ENCODE measurements at places on chromosomes 2 and 18. TPM values are rescaled to one million over a fixed set of nuclear protein-coding genes. Genes with fewer than 3 reads are reported as not detected.

The TLK1 gene
- polyA plus RNA-seq, result 9.1 TPM

GRCh38 chr2:199471443-199472057, 13.8 kb upstream of the SATB2 start:
- no peak overlapping the region for H3K27ac ChIP-seq
- H3K4me1 ChIP-seq, result peaks cover 2% of the 10 kb centered on the region
- H3K4me3 ChIP-seq, result no peak overlapping the region
- H3K36me3 ChIP-seq, result no peaks in the 10 kb centered on the region
- peaks cover 71% of the 10 kb centered on the region for H3K27me3 ChIP-seq

- H3K4me3 ChIP-seq, result no peak overlapping the region
- peaks cover 21% of the 10 kb centered on the region for H3K4me1 ChIP-seq
- H3K27ac ChIP-seq, result no peak overlapping the region
Observed at GRCh38 chr2:222751821-222752719, 80.6 kb downstream of the MOGAT1 start.

DNA sequence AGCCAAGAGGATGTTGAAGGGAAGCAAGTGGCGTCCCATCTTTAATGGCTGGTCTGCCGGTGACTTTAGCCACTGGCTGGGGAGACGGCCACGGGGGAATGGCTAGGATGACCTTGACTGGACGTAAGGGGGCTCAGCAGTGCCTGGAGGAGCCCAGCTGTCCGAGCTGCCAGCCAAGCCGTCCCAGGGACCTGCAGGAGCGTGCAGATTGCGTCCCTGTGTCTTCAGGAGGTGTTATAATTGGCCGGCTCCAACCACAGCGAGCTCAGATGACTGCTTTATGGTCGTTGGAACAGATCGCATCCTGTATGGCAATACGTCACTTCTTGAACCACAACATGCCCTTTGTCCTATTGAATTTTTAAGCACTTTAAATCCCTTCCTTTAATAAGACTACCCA, 204.6 kb downstream of the EIPR1 start:
- H3K36me3 ChIP-seq, result no peaks in the 10 kb centered on the region
- no peaks in the 10 kb centered on the region for H3K27me3 ChIP-seq
- H3K27ac ChIP-seq, result no peak overlapping the region
- H3K4me3 ChIP-seq, result no peak overlapping the region

DNA sequence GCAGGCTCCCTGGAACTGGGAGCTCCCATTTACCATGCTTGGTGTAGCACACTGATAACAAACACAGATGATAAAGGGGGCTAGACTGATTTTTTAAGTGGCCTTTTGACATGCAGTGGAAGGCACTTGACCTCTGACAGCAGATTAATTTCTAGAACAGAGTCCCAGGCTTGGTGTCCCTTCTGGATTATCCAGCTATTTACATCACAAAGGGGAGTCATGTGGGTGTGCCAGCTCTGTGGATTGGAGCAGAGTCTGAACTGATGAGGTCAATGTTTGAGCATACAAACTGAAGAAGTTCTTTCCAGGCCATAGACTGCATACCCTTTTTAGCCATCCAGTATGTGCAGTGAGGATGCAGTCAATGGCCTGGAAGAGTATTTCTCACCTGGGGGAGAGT, 31.5 kb upstream of the SIX2 start:
- no peak overlapping the region for H3K27ac ChIP-seq
- H3K4me3 ChIP-seq, result no peak overlapping the region
- no peak for DNase-seq
- H3K4me1 ChIP-seq, result no peaks in the 10 kb centered on the region
- H3K27me3 ChIP-seq, result peaks cover 6% of the 10 kb centered on the region

DNA sequence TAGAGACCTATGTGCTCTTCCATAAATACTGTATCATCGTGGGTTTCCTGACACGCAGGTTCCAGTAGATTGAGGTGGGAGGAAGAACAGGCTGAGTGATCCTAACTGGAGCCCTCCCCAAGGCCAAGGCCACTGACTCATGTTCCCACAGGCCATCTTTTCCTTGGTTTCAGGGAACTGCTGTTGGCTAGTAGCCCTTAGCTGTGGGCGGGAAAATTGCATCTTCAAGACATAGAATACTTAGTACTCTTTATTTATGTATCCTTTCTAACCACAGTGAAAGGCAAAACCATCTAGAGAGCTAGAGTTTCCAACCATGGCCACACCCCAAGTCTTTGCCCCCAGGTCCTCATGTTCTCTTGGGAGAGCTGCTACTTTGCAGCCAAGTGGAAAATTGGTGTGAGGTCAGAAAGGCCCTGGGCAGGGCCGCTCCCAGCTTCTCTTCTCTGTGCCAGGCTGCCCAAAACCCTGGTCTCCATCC, 55.9 kb downstream of the COPS8 start:
- no peak for DNase-seq
- no peaks in the 10 kb centered on the region for H3K27me3 ChIP-seq
- H3K36me3 ChIP-seq, result no peaks in the 10 kb centered on the region
- H3K4me3 ChIP-seq, result no peak overlapping the region
- peaks cover 3% of the 10 kb centered on the region for H3K4me1 ChIP-seq
- no peak overlapping the region for H3K27ac ChIP-seq
